Hematopoietic multipotent progenitor cell treated with erythropoietin and hydrocortisone succinate and interleukin-3 and kit ligand, for 8 days (in vitro differentiated cells): ENCODE measurements at places on chromosomes 4 and X.

GRCh38 chrX:120797188-120797851 lies 78.3 kb downstream of the CT47B1 start:
- DNase-seq, result no peak

GRCh38 chrX:16076834-16077233 lies 46.5 kb upstream of the GRPR start:
- DNase-seq, result no peak

DNA sequence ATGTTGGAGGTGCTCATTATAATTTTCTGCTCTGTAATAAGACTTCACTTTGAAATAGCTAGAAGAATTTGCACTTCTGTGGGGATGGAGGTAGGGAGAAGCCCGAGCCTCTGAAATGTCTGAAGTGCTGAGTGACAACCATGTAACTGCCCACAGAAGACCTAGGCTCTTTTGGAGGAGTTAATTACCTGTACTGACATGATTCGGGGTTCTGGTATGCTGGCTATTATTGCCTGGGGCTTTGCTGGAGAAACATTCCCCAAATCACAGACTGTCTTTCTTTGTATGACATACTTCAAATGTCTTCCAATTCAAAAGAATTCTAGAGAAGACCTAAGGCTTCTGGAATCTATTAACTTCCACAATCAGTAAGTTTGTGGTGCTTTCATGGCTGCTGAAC lies 211.2 kb upstream of the POF1B start:
- DNase-seq, result no peak

DNA sequence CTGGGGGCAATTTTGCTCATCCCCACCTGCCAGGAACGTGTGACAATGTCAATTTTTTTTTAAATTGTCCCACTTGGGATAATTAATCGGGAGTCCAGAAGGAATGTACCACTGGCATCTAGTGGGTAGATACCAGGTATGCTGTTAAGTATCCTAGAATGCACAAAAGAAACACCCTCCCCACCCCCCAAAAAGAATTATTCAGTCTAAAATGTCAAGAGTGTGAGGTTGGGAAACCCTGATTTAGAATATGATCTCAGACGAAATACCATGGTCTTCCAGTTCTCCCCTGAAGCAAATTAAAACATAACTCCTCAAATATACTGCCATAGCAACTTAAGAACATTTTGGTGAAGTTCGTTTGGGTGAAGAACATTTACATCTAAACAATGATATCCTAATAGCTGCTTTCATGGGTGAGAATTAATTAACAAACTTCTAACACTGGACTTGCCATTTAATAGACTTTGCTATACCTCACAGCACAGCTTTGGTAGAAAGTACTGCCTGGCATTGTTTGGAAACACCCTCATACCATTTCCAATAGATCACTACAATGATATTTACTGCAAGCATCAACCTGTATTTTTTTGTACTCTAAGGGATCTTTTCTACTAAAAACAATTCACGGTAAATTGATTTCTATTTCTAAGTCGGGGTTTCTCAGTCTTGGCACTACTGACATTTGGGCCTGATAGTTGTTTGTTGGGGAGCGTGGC lies 36.5 kb downstream of the SH3RF1 start:
- DNase-seq, result no peak

- no peak for DNase-seq
Measured at GRCh38 chr4:19278665-19279064, 973.0 kb upstream of the SLIT2 start.

DNA sequence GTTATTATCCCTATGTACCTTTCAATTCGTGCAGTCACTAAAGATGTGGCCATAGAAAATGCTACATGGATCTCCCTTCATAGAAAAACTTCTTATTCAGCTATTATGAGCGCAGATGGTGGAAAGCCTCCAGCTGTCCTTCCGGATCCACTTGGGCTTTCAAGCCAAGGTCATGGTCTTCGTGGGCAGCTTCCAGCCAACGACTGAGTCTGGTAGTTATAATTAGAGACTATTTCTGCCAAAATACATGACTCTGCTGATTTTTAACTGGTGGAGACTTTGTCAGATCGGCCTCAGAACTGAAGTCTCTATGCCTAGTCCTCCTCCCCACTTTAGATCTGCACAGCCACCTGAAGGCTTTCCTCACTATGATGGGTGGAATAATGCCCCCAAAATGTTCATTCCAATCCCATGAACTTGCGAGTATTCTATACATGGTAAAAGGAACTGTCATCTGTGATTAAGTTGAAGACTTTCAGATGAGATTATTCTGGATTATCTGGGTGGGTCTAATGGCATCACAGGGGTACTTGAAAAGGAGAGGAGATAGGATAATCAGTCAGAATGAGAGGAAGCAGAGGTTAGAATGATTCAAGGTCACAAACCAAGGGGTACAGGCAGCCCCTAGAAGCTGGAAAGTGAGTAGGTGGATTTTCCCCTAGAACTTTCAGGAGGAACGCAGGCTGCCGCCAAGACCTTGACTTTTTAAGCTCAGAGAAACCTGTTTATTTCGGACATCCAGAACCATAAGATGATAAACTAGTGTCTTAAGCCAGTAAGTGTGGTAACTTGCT lies 171.1 kb upstream of the CXCL13 start:
- DNase-seq, result no peak

- DNase-seq, result no peak
Measured at GRCh38 chr4:161132715-161133425, 1030.9 kb downstream of the FSTL5 start.

- DNase-seq, result no peak
Measured at GRCh38 chrX:10965174-10965798, 145.8 kb upstream of the HCCS start.

DNA sequence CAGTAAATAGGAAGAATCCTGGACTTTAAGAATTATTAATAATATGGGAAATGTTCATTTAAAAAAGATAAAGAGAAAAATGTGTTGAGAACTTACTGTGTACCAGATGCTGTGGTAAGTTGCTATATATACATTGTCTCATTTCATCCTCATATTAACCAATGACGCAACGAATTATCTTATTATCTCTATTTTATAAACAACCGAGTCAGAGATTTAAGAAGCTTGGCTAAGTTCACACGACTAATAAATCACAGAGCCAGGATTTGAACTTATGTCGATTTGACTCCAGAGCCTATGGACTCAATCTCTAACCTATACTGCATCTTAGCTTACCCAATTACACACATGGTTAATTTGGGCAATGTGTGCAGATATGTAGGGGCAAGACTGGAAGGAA lies 15.5 kb upstream of the DCTD start:
- DNase-seq, result no peak

- DNase-seq, result no peak
Measured at GRCh38 chr4:87502580-87503238, 26.5 kb downstream of the SPARCL1 start.

- no peak for DNase-seq
Measured at GRCh38 chr4:148716431-148717052, 274.3 kb upstream of the NR3C2 start.

GRCh38 chr4:47484168-47484567 lies 907 bp upstream of the ATP10D start:
- DNase-seq, result no peak

DNA sequence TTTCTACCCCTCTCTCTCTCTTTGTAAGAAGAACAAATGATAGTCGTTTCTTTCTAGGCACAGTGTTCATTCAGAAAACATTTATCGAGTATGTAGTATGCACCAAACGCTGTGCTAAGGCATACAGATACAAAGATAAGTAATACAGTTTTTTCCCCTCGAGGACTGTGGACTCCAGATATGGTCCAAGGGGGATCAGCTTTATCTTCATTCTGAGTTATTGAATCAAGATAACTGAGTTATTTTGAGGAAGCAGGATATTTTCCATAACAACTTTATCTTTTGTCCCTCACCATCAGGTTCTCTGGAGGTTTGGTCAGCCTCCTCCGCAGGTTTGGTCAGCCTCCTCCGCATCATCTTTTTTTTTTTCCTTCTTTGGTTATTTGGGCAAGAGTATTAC lies 15.0 kb downstream of the EREG start:
- no peak for DNase-seq

DNA sequence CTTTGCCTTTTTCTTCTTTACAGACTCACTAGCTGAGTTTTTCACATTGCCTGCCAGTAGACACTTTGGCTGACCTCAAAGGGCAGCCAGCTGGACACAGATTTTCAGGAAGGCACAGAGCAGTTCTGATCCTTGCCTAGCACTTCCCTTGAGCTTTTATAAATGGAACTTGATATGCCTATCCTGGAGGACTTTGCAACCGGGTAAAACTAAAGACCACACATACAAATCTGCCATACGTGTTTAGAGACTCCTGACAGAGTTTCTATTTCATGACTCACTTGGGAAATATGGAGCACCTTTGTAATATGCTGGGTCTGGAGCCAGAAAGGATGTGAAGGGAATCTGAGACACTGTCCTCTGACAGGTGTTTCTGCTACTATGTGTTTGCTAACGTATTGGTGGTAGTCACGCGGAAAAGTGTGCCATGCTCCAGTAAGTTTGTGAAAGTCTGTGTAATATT lies 56.7 kb upstream of the RASSF6 start:
- DNase-seq, result no peak

DNA sequence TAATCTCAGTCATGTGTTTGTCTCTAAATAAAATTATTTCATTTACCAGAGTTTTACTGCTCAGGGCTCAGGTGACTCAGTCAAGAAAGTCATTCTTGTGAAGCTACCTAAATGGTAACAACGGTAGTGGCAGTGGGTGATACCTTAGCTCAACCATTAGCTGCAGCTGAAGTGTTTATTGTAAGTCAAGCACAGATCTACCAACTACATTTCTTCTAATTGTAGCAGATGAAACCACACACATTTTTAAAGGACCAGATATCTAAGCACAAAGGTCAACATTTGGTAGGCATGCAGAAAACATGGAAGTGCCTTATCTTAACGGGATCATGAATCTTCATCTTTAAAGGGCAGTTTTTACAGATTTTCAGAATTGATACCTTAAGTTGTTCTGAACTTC lies 79.1 kb downstream of the FAT4 start:
- no peak for DNase-seq

GRCh38 chr4:158051401-158052235 lies 121.2 kb downstream of the GASK1B start:
- no peak for DNase-seq

GRCh38 chrX:131918839-131919238 lies 104.3 kb upstream of the STK26 start:
- DNase-seq, result no peak

GRCh38 chr4:112189754-112190153 lies 41.8 kb upstream of the AP1AR start:
- no peak for DNase-seq

DNA sequence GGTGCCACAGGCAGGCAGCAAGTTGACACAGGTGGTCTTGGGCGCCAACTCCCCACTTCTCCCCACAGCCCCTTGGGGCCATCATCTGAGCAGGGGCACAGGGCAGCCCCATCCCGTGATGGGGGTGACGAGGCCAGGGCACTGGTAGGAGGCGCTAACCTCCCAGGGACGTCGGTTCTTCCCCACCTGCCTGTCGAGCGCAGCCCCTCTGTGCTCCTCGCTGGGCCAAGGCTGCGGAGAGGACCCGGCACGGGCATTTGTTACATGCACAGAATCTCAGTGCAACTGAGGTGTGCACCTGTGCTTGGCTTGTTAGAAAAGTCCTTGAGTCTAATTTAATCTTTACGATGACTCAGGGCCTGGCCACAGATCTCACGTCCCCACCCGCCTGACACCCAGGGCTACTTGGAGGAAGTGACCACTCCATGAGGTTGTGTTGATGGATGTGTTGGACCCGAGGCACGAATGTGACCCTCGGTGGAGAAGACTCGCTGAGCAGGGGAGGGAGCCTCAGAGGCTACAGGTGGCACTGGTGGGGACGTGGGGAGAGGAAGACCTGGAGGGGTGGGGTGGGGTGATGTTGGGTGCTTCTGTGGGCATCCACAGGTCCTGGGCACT lies 3.1 kb upstream of the SH3TC1 start:
- no peak for DNase-seq

- DNase-seq, result no peak
Measured at GRCh38 chr4:14985161-14985560, 17.1 kb upstream of the CPEB2 start.

DNA sequence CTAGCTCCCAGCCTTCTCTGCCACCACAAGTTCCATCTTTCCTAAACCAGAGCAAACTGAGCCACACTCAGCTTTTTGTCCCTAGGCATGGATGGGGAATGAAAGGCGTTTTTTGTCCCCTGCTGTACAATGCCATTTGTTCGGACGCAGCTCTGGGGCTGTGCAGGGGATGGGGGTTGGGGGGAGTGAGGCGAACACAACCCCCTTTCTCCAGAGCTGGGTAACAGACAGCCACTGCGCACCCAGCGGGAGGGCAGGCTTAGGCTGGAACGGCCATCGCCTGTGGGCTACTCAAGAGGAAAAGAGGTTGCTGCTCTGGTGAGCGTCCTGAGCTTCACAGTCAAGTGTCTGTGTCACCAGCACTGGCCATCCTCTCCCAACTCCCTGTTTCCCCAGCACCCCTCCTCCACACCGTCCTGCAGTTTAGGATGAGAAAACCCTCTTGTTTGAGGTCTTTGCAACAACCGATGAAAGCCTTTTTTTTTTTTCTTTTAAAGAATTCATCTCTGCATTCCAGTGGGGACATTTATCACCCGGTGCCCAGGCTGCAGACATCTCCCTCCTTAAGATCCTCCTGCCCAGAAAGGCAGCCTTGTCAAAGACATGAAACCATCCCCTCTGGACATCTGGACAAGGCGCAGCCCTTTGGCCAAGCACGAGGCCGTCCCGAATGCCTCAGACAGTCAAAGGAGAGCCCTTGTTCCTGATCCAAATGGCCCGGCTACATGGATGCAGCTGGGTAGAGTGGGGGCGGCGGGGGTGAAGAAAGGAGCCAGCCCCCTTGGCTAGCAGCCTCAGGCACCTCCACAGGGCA lies 419.6 kb downstream of the BCOR start:
- DNase-seq, result no peak

DNA sequence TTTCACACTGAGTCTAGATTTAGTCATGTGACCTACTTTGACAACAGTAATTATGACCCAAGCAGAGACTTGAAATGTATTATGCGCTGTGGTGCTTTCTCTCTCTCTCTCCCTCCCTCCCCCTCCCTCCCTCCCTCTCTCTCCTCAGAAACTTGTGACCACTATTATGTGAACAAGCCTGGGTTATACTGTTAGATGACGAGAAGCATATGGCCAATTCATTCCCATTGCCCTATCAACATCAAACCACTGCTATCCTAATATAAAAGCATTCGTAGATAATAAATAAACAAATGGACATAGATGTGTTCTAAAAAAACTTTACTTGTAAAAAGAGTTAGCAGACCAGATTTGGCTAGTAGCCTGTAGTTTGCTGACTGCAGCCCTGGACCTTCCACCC lies 18.2 kb downstream of the FTHL17 start:
- DNase-seq, result no peak

GRCh38 chr4:37244583-37245390 lies at the start of gene NWD2:
Gene NWD2, plus strand, starts transcription at chr4:37244743. Its CDS starts 325 bp downstream, at chr4:37245068.
- DNase-seq, result no peak
